ENCODE measurements at places on chromosomes 11 and 22. TPM values are rescaled to one million over a fixed set of nuclear protein-coding genes. Genes with fewer than 3 reads are reported as not detected.

Gene ZNF280A
- not detected for total RNA-seq

Gene C11orf97
- total RNA-seq = not detected

Gene OR8A1
- total RNA-seq = not detected

Gene HOATZ
- total RNA-seq = 0.75 TPM

- H3K27ac ChIP-seq = peak overlapping the region; percentile 98
- H3K4me1 ChIP-seq = peaks cover 28% of the 10 kb centered on the region
- DNase-seq = peak; percentile 88
- H3K4me3 ChIP-seq = peak overlapping the region; percentile 93
These were observed 638 bp upstream of the PITPNM1 start for GRCh38 chr11:67505605-67506396.

GRCh38 chr11:5004424-5005274 is 10.0 kb downstream of the OR51L1 start:
- H3K27me3 ChIP-seq = peaks cover 15% of the 10 kb centered on the region
- no peak overlapping the region for H3K27ac ChIP-seq
- no peaks in the 10 kb centered on the region for H3K36me3 ChIP-seq
- H3K4me3 ChIP-seq = no peak overlapping the region

DNA sequence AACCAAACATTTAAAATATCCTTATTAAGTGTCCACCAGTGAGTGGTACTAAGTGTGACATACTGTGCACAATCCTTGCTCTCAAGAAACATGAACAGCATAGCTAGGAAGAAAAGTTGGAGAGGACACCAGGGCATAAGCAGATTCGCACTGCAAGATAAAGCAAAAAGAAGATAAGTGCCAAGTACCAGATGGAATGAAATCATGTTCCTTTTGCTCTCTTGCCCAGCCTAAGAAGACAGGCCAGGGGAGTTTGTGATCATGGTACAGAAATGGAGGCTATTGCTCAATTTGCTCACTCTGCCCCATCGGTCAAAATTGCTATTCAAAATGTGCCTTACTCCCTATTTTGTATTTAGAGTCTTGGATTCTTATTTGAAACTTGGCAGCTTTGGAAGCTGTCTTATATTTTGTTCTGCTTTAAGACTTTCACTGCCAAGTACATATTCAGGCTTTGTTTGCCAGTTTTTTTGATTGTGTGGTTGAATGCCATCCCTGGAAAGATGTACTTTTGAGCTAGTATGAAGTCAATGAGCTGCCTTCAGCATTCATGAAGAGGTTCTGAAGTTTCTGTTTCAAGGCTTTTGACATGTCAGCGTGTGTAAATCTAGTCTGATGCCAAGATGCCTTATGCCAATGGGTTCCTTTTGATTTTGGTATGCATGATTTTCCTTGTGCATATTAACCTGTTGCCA is 90.3 kb downstream of the PAX6 start:
- H3K27ac ChIP-seq = no peak overlapping the region
- H3K4me3 ChIP-seq = no peak overlapping the region
- H3K36me3 ChIP-seq = no peaks in the 10 kb centered on the region

DNA sequence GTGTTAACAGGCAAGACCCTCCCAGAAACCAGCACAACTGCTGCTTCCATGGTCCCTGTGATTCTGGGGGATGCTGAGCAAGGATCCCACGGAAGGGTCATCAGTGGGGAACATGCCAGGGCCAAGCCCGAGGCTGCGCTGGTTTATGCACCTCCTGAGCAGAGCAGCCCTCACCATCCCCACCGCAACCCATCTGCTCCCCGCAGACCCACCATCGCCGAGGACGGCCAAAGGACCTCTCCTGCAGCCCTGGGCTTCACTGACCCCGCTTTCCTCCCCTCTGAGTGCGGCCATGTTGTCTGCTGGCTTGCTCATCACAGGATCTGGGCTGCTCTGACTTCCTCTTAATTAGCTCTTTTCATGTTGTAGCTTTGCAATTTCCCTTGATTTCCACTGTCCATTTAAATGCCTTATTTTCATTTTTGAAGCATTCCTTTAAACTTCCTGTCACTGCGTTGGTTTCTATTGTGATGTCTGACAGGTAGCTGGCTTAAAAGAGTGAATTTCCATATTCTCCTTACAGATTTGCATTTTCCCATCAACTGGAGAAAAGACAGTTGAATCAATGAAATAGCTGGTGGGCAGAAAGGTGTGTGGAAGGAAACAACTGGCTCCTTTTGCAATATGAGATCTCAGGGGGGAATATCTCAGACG is 14.9 kb downstream of the TP53AIP1 start:
- H3K27me3 ChIP-seq = peaks cover 44% of the 10 kb centered on the region
- peaks cover 26% of the 10 kb centered on the region for H3K4me1 ChIP-seq
- DNase-seq = no peak
- H3K4me3 ChIP-seq = no peak overlapping the region

DNA sequence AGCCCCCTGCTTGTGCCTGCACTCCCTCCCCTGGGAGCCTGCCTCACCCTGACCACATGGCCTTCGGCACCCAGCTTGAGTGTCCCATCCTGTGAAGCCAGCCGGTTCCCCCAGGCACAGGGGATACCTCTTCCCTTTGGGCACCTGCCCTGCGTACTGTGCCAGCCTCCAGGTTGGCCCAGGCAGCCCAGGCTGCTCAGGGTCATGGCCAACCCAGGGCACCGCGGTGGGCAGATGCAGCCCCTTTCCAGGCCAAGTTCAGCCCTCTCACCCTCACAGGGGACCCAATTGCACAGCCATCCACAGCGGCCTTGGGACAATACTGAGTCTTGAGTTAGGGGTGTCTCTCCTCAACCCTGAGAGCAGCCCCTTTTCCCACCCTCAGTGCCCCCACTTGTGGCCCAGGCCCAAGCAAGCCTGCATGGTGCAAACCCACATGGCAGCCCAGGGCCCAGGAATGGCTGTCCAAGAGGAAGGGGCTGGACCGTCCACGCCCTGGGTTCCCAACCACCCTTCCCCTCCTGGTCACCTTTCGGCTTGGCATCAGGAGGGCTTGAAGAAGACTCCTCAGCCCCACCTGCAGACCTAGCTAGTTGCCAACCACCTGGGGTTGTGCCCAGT is 87.7 kb downstream of the CDKN1C start:
- H3K36me3 ChIP-seq = peaks cover 5% of the 10 kb centered on the region
- DNase-seq = peak; percentile 56
- peaks cover 23% of the 10 kb centered on the region for H3K4me1 ChIP-seq
- no peak overlapping the region for H3K4me3 ChIP-seq
- H3K27me3 ChIP-seq = peaks cover 4% of the 10 kb centered on the region

GRCh38 chr22:29803190-29803589 is 34.9 kb downstream of the ASCC2 start:
- H3K4me3 ChIP-seq = no peak overlapping the region
- H3K27me3 ChIP-seq = no peaks in the 10 kb centered on the region
- H3K27ac ChIP-seq = no peak overlapping the region
- peaks cover 9% of the 10 kb centered on the region for H3K4me1 ChIP-seq
- peaks cover 35% of the 10 kb centered on the region for H3K36me3 ChIP-seq
- DNase-seq = no peak

GRCh38 chr22:44971651-44972362 is 38.0 kb downstream of the PHF21B start:
- H3K4me3 ChIP-seq = no peak overlapping the region
- DNase-seq = no peak
- H3K27ac ChIP-seq = no peak overlapping the region
- no peaks in the 10 kb centered on the region for H3K27me3 ChIP-seq
- no peaks in the 10 kb centered on the region for H3K36me3 ChIP-seq

GRCh38 chr11:124536520-124536919 is 6.9 kb downstream of the OR8B12 start:
- no peaks in the 10 kb centered on the region for H3K36me3 ChIP-seq
- H3K4me1 ChIP-seq = peaks cover 5% of the 10 kb centered on the region
- no peak overlapping the region for H3K4me3 ChIP-seq

DNA sequence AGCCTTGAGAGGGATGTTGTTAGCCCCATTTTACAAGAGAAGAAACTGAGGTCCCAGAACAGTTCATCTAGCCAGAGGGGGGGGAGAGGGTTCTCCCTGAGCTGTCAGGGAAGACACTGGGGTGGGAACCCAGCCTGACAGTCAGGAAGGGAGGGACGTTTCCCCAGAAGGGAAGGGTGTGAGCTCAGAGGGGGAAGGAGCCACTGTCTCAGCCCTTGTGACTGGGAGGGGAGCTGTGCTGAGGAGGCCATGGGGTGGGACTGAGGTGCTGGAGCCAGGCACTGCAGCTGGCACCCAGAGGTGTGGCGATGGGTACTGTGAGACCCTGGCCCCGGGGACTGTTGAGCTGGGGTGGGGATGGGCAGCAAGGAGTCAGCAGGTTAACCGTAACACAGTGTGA is 35.7 kb downstream of the DAGLA start:
- H3K4me1 ChIP-seq = peaks cover 16% of the 10 kb centered on the region
- DNase-seq = no peak
- H3K4me3 ChIP-seq = no peak overlapping the region
- peak overlapping the region; percentile 23 for H3K27ac ChIP-seq
- no peaks in the 10 kb centered on the region for H3K27me3 ChIP-seq

DNA sequence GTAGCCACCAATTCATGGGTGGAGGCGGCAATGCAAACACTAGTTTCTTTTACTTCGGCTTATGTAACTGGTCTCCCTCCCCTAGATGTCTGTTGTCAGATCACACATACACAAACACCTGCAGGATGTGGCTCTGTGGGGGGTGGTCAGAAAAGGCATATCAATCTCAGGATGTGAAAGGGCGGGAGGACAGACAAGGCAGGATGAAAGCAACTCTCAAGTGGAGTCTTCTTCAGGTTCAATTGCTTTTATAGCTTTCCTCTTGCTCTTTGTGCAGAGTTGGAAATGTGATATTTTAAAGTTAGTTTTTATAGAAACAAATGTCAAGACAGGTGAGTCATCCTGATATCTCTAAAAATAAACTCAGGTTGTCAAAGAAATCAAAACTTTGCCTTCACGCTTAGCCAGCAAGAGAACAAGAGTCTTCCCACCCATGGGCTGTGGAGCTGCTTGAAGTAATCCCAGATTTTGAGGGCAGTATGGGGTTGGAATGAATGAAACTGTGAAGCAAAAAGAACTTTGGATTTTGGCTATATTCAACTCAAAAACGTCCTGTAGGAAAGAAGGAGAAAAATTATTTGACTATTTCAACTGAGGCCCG is 423.4 kb downstream of the GUCY1A2 start:
- DNase-seq = no peak
- no peak overlapping the region for H3K27ac ChIP-seq
- no peaks in the 10 kb centered on the region for H3K27me3 ChIP-seq

GRCh38 chr22:20799449-20799848 is 25.5 kb downstream of the SERPIND1 start:
- H3K27me3 ChIP-seq = no peaks in the 10 kb centered on the region
- peaks cover 5% of the 10 kb centered on the region for H3K4me1 ChIP-seq
- DNase-seq = no peak

- no peaks in the 10 kb centered on the region for H3K36me3 ChIP-seq
- H3K27ac ChIP-seq = no peak overlapping the region
- H3K4me1 ChIP-seq = peaks cover 21% of the 10 kb centered on the region
- no peak overlapping the region for H3K4me3 ChIP-seq
- DNase-seq = peak; percentile 75
- peaks cover 41% of the 10 kb centered on the region for H3K27me3 ChIP-seq
These were observed 89.0 kb downstream of the ISX start for GRCh38 chr22:35154937-35155387.

DNA sequence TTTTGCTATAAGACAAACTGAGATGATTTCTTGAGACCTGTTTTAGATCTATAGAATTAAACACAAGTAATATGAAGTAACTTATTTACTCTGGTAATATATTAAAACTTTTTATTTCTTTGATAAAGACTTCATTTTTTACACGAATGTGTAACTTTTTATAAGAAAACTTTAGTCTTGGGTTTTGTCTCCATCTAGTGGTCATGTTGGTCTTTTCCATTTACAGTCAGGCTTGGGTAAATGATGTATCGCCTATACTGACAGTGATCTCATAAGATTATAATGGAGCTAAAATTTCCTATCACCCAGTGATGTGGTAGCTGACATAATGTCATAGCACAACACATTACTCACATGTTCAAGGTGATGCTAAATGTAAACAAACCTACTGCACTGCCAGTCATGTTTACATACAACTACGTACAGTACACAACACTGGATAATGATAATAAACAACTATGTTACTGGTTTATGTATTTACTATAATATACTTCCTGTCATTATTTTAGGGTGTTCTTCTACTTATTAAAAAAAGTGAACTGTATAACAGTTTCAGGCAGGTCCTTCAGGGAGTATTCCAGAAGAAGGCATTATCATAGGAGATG is 7.5 kb upstream of the C11orf97 start:
- H3K36me3 ChIP-seq = no peaks in the 10 kb centered on the region
- no peaks in the 10 kb centered on the region for H3K4me1 ChIP-seq
- no peak for DNase-seq
- no peak overlapping the region for H3K4me3 ChIP-seq

GRCh38 chr11:107953446-107953845 is 25.2 kb downstream of the RAB39A start:
- no peaks in the 10 kb centered on the region for H3K36me3 ChIP-seq
- no peak overlapping the region for H3K27ac ChIP-seq
- H3K4me1 ChIP-seq = peaks cover 13% of the 10 kb centered on the region
- no peak for DNase-seq
- H3K4me3 ChIP-seq = no peak overlapping the region

DNA sequence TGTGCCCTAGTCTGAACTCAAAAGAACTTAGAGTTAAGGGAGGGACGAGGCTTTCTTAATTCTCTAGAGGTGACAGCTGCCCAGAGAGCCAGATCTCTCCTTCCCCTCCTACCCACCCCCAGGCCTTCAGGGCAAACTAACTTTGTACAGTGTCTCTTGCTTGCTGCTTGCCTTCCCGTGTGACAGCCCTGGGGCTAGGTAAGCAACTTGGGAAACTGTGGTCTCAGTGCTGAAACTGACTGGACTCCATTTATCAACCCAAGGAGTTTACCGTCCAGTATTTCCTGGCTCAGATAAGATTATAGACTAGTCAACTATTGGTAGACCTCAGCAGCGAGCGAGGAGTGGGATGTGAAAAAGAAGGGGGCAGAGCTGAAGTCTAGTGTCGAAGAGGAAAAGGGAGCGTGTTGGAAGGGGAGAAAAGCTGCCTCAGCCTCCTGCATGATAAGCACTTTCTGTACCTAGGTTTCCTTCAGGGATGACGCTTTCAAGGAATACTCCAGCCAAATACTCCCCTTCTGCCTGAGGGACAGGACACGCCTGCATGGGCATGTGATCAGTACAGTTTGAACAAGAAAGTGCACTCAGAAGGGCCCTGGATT is 43.3 kb upstream of the WEE1 start:
- peaks cover 48% of the 10 kb centered on the region for H3K4me1 ChIP-seq
- no peak for DNase-seq
- no peaks in the 10 kb centered on the region for H3K27me3 ChIP-seq

- peaks cover 27% of the 10 kb centered on the region for H3K4me1 ChIP-seq
- H3K27ac ChIP-seq = no peak overlapping the region
- no peak for DNase-seq
- H3K4me3 ChIP-seq = no peak overlapping the region
- no peaks in the 10 kb centered on the region for H3K36me3 ChIP-seq
These were observed 178.7 kb downstream of the KIRREL3 start for GRCh38 chr11:126821827-126822226.

DNA sequence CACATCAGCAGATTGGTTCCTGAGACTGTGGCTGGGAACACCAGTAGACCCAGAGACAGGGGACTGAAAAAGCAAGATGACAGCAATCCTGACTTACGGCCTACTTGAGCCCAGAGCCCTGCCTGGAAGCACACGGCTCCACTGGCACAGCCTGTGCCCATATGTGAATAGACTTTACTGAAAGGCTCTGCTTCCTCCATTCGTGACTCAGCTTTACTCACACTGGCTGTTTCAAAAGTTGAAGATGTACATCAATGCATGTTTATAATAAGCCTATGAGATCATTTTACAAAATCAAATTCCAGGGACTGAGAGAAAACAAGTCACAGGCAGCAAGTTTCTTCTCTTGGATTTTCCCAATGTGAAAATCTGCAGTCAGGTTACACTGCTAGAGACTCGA is 134.6 kb upstream of the TEAD1 start:
- peaks cover 7% of the 10 kb centered on the region for H3K4me1 ChIP-seq
- H3K27me3 ChIP-seq = peaks cover 3% of the 10 kb centered on the region
- H3K4me3 ChIP-seq = no peak overlapping the region
- no peaks in the 10 kb centered on the region for H3K36me3 ChIP-seq
